DMS53 (cell line): ENCODE measurements at places on chromosomes 12 and 14.

DNA sequence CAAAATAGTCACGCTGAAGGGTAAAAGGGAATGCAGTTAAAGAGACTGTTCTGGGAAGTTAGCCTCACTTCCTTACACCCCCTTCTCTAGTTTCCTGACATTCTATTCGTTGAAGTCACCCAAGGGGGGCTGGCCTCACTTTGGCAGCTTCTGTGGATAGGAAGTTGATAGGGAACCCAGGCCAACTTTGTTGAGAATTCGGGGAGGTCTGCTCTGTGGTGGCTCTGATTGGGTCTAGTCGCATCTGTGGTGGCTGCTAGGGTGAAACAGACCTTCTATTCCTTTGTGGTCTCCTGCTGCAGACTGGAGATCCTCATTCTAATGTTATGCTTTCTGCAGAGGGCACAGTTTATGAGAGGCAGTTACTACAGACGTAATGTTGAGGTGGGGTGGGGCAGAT lies 28.8 kb upstream of the GZMB start:
- no peak for DNase-seq

GRCh38 chr14:55891692-55892091 lies 226.5 kb upstream of the PELI2 start:
- DNase-seq = no peak

GRCh38 chr12:19912991-19913390 lies 455.3 kb upstream of the PDE3A start:
- peak; percentile 83 for DNase-seq

DNA sequence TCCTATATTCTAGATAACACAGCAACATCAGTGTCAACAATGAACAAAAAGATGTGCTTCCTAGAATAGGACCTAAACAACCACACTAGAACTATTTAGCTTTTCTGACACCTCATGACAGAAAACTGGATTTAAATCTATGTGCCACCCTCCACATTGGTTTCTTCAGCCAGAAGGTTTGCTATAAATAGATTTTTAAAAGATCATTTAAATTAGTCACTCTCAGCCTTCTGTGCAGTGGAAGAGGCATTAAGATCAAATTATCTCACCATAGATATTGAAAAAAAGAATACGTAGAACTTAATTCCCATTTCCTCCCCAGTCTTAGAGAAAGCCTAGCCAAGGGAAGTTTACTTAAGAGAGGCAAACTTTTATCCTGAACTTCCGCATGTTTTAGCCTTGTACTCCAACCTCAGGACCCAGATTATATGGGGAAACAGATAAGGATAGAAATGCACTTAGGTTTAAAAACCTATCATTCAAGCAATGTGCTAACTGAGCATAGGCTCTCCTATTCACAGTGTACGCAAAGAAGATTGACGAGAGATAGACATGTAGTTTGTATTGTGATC lies 59.6 kb downstream of the NELL2 start:
- DNase-seq = no peak

GRCh38 chr14:51546099-51546498 lies 105.6 kb upstream of the FRMD6 start:
- DNase-seq = no peak

- DNase-seq = peak; percentile 78
These were observed 28.4 kb upstream of the MON2 start for GRCh38 chr12:62438098-62438692.

GRCh38 chr12:76943008-76943407 lies 64.2 kb upstream of the CSRP2 start:
- peak; percentile 12 for DNase-seq

DNA sequence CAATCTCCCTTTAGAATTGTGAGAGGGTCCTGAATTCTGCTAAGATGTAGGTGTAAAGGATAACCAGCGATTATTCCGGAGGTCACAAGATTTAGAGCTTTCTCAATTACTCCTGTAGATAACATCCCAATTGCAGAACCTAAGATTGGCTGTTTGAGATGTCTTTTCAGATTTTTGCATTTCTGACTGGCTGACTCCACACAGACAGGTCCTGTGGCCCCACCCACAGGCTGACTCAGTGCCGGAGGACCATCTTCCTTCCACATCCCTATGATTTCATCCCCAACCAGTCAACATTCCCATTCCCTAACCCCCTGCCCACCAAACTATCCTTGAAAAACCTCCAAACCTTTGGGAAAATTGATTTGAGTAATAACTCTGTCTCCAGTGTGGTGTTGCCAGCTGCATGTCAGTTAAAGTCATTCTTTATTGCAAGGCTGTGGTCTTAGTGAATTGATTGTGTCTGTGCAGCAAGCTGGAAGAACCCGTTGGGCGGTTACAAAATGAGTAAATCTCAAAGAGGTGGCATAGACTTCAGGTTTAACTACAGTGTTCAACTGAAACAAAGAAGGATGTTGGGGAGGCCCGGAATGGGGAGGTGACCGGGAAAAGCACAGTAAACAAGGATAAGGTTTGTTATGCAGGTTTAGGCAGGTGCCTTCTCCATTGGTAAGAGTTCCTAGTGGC lies 10.6 kb downstream of the FNTB start:
- no peak for DNase-seq

- DNase-seq = peak; percentile 60
These were observed 14.3 kb upstream of the PTGER2 start for GRCh38 chr14:52299692-52300278.
